ENCODE measurements at places on chromosomes 5 and 9.

DNA sequence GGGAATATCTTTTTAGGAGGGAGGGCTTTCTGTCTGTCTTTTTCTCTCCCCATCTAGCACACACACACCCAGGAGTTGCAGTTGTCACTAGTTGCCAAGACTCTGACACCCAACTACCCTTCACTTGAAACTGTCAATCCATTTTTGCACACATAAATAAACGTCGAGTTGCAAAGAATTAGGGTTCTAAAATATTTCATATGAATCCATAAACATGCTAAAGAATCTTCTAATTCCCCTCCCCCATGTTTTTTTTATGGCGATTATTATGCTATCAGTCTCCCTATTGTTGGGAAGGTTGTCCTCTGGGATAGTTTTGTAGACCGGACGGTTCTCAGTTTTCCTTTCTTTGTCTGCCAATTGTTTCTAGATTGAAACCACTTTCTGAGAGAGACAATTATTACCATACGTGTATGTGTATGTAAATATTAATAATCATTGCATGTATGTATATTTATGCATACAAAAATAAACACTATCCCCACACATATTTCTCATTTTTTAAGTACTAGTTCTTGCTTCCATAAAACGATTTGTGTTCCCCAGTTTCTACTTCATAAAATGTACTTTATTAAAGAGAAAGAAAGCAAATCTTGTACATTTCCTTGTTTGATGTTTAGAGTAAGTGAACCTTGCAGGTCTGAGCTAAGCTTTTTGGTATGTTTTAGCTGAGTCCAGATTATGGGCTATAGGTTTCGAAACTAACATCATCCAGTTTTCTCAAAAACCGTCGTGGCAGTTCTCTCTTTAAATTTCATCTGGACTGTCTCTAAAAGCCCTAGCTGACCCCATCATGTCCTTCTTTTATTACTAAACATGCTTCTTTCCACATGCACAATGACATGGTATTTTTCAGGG lies 165.0 kb upstream of the MPDZ start:
- DNase-seq, result peak; percentile 65

DNA sequence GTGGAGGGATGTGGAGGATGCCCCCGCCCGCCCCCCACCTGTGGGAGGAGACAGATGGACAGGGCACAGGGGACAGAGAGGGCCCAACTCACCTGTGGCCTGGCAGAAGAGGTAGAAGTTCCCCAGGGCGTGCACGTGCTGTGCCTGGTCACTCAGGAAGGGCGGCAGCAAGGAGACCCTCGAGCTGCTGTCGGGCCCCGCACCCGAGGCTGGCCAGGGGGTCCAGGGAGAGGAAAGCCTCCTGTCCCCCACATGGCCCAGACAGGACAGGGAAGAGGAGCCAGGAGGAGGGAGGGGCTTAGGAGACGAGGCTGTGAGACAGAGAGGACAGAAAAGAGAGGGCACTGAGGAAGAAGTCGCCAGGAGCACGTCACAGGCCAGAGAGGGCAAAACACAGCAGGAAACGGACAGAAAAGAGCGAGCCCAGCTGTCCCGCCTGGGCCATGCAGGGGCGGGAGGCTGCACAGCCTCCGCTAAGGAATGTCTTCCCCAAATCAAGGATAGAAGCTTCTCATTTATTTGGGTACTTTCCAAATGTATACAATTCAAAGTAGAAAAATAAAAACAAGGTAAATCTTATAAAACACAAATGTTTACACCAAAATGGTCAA lies 58.5 kb downstream of the SECISBP2 start:
- DNase-seq, result no peak

DNA sequence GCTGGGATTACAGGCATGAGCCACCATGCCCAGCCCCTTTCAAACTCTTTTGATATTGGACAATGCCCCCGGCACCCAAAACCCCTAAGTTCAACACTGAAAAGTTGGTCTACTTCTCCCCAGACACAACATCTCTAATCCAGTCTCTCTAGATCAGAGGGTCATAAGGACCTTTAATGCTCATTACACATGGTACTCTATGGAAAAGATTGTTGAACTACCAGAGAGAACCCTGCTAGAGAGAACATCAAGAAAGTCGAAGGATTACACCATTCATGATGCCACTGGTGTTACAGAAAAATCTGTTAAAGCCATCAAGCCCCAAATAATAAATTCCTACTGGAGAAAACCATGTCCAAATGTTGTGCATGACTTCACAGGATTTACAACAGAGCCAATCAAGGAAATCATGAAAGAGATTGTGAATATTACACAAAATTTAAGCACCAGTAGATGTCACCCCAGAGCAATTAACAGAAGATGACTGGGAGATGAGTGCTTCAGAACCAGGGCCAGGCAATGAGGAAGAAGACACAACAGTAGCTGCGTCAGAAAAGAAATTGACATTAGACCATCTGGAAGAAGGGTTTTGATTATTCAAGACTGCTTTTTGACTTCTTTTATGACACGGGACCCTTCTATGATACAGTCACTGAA lies 28.3 kb upstream of the NIPAL4 start:
- DNase-seq, result no peak

- no peak for DNase-seq
These were observed 44.7 kb downstream of the RGS3 start for GRCh38 chr9:113508111-113508749.

- DNase-seq, result no peak
These were observed 313.8 kb downstream of the GLIS3 start for GRCh38 chr9:3986060-3986459.

GRCh38 chr5:173757403-173758209 lies 130.5 kb upstream of the CPEB4 start:
- DNase-seq, result no peak

GRCh38 chr5:82526540-82526939 lies 248.4 kb upstream of the RPS23 start:
- no peak for DNase-seq

DNA sequence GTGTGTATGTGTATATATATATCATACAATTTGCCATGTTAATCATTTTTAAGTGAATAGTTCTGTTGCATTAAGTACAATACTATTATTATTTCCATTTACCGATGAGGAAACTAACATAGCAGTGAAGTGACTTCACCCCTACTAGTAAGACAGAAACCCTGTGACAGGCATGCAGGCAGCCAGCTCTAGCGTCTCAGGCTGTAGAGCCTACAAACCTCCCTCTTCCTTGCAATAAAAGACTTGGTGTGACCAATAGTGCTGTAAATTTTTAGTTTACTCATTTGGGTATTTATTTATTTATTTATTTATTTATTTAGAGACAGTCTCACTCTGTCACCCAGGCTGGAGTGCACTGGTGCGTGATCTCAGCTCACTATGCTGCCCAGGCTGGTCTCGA lies 24.7 kb downstream of the FNBP1 start:
- no peak for DNase-seq
